Effector CD8-positive, alpha-beta T cell (primary cell): ENCODE measurements at places on chromosomes 6 and 20.

DNA sequence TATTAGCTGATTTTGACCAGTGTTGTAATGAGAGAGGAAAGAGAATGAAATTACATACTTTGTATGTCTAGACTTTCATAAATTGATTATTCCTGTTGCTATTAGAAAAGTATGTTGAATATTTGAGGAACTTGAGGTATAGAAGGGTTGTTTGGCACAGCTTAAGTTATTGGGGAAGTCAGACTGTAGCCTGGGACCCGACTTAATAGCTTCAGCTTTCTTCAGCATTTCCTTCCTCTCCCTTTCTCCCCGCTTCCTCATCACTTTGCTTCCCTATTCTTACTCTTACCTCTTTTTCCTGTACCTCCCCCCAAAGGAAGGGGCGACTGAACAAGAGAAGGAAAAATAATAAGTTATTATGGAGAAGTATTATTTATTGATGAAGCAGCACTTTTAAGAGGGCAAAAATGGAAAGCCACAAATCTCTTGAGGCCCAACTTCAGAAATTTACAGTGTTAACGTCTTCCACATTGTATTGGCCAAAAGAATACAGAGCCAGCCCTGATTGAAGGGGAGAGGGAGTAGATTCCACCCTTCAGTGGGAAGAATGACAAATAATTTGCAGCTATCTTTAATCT lies 7.4 kb downstream of the SENP6 start:
- no peak for DNase-seq

DNA sequence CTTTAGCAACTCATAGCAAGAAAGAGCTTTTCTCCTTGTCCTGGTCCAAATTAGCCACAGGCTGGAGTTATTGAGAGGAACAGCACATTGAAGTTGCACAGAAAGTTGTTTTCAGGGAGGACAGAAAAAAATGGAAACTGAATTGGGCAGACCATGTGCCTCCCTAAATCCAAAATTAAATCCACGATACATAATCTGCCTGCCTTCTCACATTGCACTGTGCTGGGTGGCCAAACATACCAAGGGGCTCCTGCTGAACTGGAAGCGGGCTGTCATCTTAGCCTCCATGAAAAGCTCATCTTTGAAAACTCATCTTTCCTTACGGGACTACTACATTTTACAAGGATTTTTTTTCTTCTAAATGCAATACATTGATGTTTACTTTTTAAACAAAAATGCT lies 59.9 kb downstream of the TNFAIP3 start:
- no peak for DNase-seq

DNA sequence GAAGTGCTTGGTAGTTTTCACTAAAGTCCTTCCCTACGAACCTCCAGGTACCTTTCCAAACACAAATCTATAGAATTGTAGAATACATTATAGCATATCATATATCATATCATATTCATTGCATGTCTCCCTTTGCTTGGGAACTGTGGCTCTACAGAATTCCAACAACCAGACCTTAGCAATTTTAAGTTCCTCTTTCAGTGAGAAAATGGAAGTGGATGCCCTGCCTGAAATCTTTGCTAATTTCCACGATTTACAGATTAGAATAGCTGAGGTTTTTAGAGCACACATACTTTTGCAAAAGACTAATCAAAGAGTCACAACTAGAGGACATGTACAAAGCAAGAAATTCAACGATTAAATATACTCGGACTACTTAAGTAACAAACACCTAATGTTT lies 78.6 kb downstream of the TNFRSF21 start:
- no peak for DNase-seq

- DNase-seq, result no peak
Observed at GRCh38 chr6:52551483-52552277, 25.2 kb downstream of the TRAM2 start.

GRCh38 chr6:46208303-46208702 lies 37.5 kb upstream of the ENPP5 start:
- no peak for DNase-seq

- DNase-seq, result no peak
Observed at GRCh38 chr6:14500809-14501208, 383.2 kb downstream of the CD83 start.

DNA sequence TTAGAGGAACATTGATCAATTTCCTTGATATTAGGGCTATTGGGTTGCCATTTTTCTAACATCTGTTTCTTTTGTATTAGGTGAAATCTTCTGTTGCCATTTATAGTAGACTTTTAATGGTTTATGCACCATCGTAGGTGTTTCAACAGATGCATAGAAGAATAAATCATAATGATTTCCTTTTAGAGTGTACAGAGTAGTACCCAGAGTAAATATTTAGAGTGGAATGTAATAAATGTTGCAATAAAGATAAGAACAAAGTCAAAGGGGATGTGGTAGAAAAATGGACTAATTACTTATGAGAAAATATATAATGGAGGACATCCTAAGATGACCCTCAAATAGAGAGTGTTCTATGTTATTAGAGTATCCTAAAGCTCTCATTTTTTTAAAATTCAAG lies 643.0 kb upstream of the CITED2 start:
- DNase-seq, result no peak

DNA sequence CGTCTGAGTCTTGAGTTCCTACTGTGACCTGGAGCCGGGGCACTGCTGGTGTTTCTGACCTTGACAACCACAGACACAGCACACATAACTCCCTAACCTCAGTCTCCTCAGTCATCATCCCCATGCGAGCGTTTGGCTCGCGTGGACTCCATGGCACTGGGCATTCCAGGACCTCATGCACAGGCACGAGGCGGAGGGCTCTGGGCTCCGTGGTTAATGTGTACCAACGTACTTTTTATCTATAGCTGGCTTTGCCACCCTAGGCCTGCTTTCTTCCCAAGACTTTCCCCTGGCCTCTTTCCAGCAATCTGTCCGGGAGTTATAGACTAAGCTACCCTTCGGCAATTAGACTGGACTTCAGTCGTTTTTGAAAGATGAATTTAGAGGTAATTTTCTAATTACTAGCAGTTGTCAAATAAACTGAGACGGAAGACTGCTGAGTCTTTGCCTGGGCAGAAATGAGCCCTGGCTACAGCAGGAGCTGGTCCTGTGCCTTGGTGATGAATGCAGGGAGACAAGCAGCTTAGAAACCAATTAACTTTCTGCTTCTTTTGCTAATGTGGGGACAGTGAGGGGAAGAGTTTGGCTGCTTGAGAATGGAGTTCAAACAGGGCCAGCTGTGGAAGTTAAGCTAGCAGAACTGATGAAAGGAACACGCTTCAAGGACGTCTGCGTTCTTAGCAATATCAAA lies 16.1 kb upstream of the CTCFL start:
- DNase-seq, result no peak

DNA sequence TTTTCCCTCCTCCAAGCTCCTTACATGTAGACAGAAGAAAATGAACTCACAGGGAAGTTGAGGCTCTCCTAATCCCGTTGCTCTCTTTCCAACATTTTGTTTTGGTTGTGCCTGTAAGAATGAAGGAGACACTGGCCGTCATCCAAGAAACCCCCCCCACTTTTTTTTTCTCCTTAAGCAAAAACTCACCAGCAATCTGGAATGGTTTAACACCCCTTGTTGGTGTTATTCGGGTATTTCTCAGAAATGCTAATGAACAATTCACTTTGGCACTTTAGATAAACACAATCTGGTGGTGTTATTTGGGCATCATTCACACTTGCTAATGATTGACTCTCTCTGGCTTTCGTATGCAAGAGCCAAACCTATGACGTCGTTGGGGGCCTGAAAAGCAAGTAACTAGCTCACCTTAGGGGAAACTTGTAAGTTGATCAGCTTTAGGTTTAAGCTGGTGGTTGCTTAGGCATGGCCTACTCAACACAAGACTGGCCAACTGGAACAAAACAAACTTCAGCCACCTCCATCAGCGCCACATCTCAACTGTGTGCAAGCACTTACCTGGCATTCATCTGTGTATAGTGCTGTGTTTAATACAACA lies 24.3 kb upstream of the OLIG3 start:
- no peak for DNase-seq

- DNase-seq, result no peak
Observed at GRCh38 chr6:1498491-1499113, 109.2 kb downstream of the FOXF2 start.

DNA sequence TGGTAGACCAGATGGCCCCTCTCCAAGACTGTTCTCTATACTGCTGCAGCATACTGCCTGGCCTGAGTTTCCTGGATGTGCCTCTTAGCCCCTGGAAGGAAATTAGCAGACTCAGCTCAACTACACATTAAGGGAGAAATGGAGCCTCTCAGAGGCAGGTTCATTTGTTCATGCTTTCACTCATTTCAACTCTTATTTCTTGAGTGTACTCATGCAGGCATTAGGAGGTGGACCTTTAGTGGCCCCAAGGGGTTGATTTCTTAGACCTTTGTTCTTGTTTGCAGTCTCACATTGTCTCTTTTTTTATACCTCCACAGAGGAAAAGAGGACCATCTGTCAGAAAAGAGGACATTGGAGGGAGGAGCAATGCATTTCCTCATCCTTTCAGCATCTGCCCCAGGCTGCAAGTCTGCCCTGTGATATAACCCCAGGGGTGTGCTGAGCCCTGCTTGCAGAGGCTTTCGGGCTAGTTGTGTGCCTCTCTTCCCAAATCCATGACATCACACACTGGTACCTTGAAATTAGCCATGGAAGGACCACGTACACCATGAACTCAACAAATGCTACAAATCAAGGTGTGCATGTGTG lies 456.2 kb downstream of the CD83 start:
- DNase-seq, result no peak

DNA sequence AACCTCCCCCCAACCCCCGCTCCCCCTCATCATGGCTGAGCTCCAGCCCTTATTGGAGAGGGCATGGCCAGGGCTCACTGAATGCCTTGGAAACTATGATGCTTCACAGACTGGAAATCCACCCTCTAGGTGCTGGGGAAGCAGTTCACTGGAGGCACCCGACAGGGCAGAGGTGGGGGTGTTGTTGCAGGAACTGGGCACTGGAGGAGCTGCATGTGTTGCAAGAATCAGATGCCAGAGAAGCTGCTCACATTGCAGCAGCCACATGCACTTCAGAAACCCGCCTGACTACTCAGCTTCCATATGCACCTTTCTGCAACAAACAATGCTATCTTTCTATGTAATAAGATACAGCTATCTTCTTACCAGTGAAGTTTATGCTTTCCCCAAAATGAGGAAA lies 7.9 kb upstream of the TBPL1 start:
- DNase-seq, result no peak

GRCh38 chr20:12775041-12775440 lies 233.7 kb upstream of the SPTLC3 start:
- DNase-seq, result no peak

DNA sequence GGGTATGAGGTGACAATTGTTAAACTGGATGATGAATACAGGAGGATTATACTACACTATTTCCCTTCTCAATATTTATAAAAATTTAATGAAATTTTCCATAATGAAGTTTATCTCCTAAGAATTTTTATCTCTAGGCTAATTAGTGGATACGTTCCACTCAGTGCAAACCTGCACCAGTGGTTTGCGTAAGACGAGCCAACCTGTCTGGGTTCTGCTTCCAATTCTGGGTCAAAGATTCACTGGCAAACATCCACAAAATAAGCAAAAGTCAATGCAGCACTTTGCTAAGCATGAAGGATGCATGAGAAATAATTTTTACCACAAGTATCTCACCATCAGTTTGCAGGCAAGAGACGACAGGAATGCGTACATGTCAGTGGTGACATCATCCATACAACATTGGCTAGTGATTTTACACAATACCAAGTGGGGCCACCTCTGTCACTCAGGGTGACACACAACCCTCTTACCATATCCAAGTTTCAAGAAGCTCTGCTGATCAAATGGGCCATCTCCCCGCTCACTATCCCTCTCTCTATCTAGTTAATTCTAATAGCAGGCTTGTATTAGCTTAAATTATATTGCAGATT lies 51.7 kb downstream of the FAM50B start:
- no peak for DNase-seq

GRCh38 chr6:159996087-159996622 lies 27.3 kb downstream of the IGF2R start:
- no peak for DNase-seq

GRCh38 chr6:112085286-112086065 lies 1.8 kb downstream of the TUBE1 start:
- no peak for DNase-seq

DNA sequence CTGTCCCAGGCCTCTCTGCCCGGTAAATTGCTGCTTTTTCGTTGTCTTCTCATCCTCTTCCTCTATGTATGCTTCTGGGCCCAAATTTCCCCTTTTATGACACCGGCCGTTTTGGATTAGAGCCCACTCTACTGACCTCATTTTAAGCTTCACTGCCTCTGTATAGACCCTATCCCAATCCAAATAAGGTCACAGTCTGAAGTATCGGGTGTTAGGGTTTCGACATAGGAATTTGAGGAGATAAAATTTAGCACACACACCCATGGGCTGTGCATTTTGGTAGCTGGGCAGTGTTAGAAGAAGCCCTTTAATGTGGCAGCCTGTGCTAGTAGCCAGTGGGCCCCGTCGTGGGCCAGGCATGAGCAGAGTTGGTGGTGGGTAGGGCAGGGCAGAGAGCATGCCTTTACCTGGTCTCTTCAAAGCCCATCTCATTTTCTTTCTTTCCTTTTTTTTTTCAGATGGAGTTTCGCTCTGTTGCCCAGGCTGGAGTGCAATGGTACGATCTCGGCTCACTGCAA lies 27.9 kb upstream of the EZR start:
- no peak for DNase-seq

- DNase-seq, result no peak
Observed at GRCh38 chr6:36202101-36202500, 5.6 kb downstream of the BRPF3 start.

GRCh38 chr20:10402938-10403608 lies 30.9 kb downstream of the MKKS start:
- DNase-seq, result no peak

DNA sequence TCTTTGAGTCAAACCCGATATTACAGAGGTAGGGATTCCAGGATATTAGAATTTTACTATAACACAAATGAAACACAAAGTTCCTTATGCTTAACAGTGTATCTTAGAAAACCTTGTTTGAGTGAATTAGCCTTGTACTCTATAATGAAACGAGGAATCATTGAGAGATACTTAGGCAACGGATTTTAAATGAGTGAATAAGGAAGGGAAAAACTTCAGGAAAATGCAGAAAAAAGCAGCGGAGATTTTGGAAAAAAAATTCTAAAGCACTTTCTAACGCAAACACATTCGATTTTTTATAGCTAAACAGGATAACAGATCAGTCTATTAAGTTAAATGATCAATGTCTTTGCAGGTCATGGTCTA lies 137.3 kb downstream of the HFE start:
- DNase-seq, result no peak
